Metanephros (tissue), 2 donors: ENCODE measurements at places on chromosomes 4 and X. TPM values are rescaled to one million over a fixed set of nuclear protein-coding genes. Genes with fewer than 3 reads are reported as not detected.

SLC7A11 gene
- total RNA-seq, result 1.3 TPM

ELF4 gene
- total RNA-seq, result 9.5 TPM

GRIA2 gene
- 0.82 TPM for total RNA-seq

SHROOM4 gene
- total RNA-seq, result 21.8 TPM

YIPF7 gene
- 0.53 TPM for total RNA-seq

AFF2 gene
- total RNA-seq, result 6.1 TPM

AADAT gene
- total RNA-seq, result 11.0 TPM

GABRG1 gene
- total RNA-seq, result 0.06 TPM

FGA gene
- 1.6 TPM for total RNA-seq

NOA1 gene
- total RNA-seq, result 22.0 TPM

PCSK1N gene
- 38.5 TPM for total RNA-seq

OFD1 gene
- 32.9 TPM for total RNA-seq

ATG4A gene
- total RNA-seq, result 12.3 TPM

ZDHHC9 gene
- total RNA-seq, result 19.4 TPM

NAP1L2 gene
- 2.6 TPM for total RNA-seq
